Mesenteric fat pad (tissue), 1 donor: ENCODE measurements at places on chromosomes 4 and X.

GRCh38 chr4:102344520-102344953 lies 745 bp downstream of the SLC39A8 start:
- DNase-seq: no peak

GRCh38 chrX:125198546-125198945 lies 121.1 kb upstream of the TEX13C start:
- DNase-seq: no peak

GRCh38 chrX:1534301-1535168 lies 2.5 kb downstream of the P2RY8 start:
- DNase-seq: peak; percentile 72

DNA sequence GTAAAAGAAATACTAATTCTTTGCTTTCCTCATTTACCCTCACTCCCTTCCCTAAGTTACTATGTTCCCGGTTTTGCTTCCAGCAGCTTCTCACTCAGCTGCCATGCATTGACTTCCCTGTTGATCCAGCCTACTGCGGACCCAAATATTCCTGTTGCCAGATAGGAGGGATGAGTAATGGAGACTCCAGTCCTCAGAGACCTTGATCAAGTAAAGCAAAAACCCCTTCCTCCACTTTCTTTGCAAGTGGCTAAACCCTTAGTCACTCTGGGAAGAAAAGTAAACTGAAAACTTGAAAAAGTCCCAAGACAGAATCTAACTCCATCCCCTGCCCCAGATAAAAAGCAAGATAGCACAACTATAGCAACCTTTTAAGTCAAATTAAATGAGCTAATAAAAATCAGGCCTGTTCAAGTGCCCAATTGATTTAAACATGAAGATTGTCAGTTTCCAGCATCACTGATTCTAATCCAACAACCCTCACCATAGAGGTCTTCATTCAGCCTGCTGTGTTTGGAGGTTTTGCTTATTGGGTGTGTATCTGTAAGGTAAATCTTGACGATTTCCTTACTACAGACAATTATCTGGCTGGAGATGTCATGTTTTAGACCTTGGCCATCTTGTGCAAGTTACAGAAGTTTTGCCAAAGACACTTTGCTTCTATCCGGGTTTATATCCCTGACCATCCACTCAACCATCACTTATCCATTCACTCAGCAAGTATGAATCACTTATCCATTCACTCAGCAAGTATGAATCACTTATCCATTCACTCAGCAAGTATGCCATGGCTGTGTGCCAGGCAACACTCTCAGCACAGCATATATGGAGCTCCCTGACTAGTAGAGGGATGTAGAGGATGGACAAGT lies 17.6 kb downstream of the FGFBP1 start:
- DNase-seq: no peak

DNA sequence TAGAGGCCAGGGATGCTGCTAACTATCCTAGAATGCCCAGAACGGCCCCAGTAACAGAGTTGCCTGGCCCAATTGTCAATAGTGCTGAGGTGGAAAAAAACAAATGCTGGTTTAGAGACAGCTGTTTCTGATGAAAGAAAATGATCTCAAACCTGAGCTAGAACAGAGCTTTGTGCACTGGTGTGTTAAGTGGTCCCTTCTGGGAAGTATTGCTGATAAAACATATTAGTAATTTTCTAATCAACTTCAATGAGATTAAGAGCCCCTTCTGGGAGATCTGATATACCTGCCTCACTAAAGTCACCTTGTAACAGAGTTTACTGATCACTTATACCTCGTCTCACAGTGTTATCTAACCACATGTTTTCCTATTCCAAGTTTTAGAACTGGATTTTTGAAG lies 42.1 kb downstream of the SMPX start:
- no peak for DNase-seq

DNA sequence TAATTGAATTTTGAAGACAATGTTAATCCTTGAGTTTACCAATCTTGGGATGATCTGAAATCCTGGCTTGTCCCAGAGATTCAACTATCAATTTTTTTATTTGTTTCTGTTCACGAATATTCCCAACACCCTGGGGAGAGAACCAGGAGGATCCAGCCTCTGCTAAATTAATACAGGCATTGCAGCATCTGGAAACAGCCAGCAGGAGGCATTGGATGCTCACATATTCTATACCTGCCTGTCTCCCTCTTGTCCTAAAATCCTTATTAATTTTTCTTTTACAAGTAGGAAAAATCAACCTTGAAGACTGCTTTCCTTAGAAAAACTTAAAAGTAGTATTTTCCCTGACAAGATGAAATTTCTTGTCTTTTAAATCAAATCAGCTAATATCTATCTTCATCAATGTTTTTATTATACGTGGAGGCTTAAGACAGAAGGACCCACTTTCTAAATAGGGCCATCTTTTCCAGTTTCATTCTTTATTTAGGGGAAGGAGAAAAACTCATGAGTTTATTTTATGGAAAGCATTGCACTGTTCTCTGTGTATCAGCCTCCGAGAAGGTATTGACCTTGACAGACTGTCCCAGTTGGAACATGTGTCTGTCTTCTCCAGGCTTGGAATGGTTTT lies 102.4 kb downstream of the CLNK start:
- no peak for DNase-seq

GRCh38 chrX:152177497-152178269 lies 39.3 kb upstream of the MAGEA10 start:
- no peak for DNase-seq

DNA sequence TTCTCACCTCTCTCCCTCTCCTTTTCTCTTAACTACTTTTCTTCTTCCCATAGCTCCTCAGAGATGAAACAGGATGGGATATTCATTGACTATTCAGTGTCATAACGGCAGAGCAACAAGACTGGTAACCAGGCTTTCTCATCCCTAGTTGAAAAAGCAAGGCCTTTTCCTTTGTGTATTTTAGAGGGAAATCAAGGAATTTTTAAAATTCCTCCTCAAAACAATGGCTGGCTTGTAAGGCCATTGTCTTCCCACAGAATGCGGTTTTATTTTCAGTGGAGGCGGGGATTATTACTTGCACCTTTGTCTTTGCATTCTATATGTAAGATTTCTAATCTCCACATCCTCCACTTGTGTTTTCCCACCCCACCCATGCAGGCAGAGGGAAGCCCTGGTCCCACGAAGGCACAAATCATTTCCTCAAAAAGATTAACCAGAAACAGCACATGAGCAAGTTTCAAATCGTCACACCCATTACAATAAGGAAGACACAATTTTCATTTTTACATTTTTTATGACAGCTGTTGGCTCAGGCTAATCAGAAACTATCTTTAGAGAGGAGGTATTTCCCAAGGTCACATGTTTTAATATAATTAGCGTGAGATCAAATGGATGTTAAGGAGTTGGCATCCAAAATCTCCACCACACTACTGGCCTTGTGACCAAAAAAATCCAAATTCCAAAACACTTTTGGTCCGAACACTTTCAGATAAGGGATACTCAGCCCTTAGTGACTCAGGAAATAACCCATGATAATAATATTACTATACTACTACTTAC lies 53.0 kb upstream of the KDR start:
- DNase-seq: no peak

GRCh38 chr4:42625329-42625728 lies 31.6 kb downstream of the ATP8A1 start:
- DNase-seq: no peak

GRCh38 chr4:61923179-61923578 lies 723.1 kb downstream of the ADGRL3 start:
- no peak for DNase-seq

GRCh38 chr4:152536545-152537182 lies 772 bp upstream of the FBXW7 start:
- no peak for DNase-seq

- DNase-seq: no peak
Measured at GRCh38 chr4:177446586-177446985, 4.3 kb upstream of the AGA start.

- no peak for DNase-seq
Measured at GRCh38 chrX:44903830-44904530, 31.0 kb downstream of the KDM6A start.

DNA sequence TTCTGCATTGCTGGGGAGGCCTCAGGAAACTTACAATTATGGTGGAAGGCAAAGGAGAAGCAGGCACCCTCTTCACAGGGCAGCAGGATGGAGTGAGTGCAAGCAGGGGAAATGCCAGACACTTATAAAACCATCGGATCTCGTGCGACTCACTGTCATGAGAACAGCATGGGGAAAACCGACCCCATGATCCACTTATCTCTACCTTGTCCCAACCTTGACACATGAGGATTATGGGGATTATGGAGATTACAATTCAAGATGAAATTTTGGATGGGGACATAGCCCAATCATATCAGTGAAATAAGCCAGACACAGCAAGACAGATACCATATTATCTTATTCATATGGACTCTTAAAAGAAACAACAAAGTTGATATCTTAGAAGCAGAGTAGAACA lies 134.9 kb downstream of the C4orf33 start:
- no peak for DNase-seq

DNA sequence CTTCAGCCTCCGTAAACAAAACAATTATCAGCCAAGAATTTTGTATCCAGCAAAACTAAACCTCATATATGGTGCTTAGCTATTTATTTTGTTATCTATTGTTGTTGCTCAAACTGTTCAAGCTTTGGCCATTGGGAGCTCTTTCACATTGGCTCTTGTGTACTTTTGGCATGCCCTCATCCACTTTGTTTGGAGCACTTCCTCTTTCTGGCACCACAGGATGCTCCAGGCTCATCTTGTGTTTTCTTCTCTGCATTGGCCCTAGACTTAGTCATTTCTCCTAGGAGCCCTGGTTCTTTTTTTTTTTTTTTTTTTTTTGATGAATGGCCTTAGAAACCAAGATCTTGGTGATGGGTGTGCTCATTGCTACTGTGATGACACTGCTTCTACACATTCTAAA lies 74.5 kb downstream of the DIPK2B start:
- no peak for DNase-seq

DNA sequence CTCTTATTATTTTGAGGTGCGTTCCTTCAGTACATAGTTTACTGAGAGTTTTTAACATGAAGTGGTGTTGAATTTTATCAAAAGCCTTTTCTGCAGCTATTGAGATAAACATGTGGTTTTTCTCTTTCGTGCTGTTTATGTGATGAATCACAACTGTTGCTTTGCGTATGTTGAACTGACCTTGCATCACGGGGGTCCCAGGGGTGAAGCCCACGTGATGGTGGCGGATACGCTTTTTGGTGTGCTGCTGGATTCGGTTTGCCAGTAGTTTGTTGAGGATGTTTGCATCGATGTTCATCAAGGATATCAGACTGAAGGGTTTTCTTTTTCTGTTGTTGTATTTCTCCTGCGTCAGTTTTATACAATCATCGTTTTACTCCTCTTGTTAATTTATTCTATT lies 4.6 kb upstream of the H2BW1 start:
- no peak for DNase-seq

DNA sequence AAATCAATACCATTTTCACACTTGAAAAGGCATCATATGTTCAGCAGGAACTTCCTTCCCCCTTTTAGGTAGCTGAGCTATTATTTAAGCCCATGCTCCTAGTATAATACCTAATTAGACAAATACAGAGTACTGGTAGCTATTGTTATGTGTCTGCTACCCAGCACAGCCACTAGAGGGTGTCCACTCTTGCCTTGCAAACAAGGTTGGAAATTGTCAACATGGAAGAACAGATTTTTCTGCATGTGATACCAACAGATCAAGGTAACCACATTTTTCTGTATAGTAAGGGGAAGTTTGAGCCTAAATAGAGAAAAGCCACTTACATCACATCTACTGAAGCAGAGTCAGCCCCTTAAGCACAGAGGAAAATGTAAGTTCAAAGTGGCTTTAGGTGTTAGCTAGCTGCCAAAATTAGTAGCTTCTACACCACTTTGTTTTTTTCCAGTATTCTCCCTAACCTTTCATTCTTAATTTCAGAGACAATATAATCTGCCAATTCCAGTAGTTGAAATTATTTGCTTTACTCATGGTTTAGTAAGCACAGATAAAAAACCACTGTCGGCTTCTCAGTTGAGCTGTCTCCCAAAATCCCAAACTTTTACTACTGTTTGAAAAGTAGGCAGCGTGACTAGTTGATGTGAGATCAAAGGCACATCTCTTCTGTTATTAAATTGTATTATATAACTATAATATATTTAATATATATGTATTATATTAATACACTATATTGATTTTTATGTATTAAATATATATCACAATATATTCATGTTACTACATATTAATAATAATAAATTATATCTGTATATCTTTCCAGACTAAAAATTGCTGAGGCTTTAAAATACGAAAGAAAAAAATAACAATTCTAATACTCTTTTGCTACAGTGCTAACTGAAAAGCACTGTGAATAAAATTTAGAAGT lies 38.2 kb downstream of the EDNRA start:
- no peak for DNase-seq

DNA sequence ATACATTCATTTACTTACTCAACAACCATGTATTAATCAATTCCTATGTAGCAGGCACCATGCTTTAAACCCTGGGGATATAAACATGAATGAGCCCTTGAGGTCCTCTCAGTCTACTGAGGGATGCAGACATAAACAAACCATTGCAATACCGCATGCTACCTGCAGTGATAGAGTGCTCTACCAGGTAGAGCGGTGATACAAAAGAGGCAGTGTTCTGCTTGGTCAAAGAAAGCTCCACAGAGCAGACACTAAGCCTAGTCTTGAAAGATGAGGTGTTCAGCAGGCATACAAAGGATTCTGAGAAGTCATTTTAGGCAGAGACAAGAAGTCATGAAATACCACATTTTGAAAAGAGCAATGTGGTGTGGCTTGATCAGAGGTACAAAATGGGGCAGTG lies 26.9 kb upstream of the AMOT start:
- no peak for DNase-seq

DNA sequence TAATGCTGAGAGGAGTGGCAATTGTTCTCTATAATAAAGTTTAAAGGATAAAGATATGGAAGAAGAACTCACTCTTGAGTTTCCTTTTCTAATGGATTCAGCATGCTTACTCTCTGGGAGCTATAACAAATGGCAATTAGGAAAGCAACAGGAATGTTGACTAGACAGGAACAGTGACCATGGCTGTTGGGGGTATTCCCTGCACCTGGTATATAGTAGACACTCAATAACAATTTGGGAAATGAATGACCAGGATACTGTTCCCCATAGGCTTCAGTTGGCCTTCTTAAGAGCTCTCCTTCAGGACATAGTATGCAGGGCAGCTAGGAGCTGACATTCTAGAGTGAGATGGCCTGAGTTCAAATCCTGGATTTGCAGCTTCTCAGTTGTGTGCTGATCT lies 1.8 kb downstream of the LIMCH1 start:
- no peak for DNase-seq
